ENCODE measurements at places on chromosomes 7 and 10. TPM values are rescaled to one million over a fixed set of nuclear protein-coding genes. Genes with fewer than 3 reads are reported as not detected.

DNA sequence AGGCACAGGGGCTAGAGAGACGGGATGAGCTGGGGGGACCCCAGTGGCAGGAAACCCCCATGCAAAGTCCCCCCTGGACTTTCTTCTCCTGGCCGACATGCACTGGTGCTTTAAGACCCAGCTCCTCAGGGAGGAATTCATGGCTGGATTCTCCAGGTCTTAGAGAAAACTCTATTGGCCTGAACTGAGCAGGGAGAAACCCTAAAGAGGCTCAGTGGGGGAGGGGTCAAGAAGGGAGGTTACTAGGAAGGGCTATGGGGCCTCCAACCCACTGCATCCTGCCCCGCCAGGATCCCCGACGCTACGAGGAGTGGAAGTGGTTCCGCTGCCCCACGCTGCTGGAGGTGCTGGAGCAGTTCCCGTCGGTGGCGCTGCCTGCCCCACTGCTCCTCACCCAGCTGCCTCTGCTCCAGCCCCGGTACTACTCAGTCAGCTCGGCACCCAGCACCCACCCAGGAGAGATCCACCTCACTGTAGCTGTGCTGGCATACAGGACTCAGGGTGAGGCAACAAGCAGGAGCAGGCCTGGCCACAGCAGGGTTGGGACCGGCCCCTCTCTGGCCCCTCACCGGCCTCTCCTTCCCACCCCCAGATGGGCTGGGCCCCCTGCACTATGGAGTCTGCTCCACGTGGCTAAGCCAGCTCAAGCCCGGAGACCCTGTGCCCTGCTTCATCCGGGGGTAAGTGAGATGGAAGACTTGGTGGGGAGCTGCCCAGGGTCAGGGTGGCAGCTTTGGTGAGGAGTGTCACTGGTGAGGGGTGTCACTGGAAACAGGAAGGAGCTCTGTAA lies 13.8 kb downstream of the ATG9B start:
- no peak for DNase-seq

DNA sequence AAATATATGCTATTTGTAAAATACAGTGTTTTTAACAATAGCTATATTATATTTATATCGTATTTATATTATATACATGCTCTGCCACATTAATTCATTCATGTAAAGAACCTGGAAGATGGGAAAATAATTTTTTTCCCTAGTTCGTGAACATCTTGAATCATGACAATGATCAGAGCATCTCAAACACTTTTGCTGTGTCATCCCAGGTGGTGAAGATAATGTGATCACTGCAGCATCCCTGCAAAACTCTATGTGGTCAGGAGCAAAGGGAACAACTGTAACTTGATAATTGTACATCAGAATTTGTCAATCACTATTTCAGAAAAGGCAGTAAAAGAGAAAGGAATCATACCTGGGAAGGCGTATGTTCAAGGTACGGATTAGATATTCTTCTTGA lies 39.3 kb downstream of the RAPGEF5 start:
- DNase-seq: no peak

GRCh38 chr10:7657552-7657951 lies 9.2 kb downstream of the ITIH5 start:
- DNase-seq: no peak

DNA sequence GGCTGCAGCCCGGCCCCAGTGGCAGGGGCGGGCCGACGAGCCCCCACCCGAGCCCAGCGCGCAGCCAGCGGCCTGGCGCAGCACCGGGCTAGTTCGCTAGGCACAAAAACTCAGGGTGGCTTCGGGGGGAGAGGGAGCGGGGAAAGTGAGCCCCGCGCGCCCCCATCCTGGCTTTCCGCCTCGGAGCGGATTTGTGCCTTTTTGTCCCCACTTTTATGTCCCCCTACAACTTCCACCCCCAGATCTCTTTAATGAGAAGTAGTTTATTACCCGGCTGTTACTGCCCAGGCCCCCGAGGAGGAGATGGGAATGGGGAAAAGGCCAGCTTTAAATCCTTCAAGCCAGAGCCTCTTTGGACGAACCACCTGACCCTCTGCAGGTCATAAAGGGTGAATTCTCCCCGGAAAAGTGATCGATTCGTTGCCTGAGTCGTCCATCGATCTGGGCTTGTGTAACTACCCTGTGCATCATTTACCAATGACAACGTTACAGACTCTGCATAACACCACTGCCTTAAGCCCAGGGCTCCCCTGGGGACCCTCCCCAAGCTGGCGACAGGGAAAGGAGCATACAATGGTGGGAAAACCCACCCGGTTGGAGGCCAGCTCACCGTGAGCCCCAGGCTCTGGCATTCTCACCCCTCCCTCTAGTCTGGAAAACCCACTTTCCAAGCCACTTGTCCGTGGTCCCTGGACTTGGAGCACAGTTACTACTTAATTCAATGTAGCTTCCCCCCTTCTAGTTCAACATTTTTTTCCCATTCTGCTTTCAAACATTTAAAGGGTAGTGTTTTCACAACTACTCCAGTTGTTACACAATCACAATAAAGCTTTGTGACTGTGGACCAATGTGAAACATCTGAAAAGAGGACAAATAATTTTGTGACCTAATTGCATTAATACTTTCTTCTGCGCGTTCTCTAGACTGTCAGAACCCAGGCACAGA lies 748 bp upstream of the SH3PXD2A start:
- no peak for DNase-seq

GRCh38 chr10:97123765-97124164 lies 62.0 kb downstream of the SLIT1 start:
- DNase-seq: no peak

- no peak for DNase-seq
Observed at GRCh38 chr7:55439627-55440026, 74.5 kb downstream of the LANCL2 start.

DNA sequence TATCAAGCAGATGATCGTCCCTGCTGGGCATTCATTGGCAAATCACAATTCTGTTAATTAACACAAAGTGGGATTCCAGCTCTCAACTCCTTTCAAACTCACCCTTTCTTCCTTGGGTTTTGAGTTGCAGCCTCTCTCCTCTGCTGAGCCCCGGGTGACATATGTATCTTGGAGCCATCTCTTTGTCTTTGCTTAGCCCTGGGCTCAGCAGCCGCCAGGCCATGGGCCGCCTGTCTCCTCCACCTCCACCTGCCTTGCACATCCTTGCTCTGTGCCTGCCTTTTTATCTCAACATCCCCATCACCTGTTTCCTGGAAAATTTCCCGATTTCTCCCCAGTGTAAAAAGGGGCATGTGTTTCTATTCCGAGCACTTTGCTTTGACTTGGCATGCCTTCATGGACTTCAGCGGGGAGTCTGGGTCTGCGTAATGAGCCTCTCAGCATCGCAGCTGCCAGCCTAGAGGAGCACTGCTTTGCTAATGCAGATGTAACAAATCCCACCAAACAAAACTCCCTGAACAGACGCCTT lies 141.3 kb upstream of the AGK start:
- no peak for DNase-seq

DNA sequence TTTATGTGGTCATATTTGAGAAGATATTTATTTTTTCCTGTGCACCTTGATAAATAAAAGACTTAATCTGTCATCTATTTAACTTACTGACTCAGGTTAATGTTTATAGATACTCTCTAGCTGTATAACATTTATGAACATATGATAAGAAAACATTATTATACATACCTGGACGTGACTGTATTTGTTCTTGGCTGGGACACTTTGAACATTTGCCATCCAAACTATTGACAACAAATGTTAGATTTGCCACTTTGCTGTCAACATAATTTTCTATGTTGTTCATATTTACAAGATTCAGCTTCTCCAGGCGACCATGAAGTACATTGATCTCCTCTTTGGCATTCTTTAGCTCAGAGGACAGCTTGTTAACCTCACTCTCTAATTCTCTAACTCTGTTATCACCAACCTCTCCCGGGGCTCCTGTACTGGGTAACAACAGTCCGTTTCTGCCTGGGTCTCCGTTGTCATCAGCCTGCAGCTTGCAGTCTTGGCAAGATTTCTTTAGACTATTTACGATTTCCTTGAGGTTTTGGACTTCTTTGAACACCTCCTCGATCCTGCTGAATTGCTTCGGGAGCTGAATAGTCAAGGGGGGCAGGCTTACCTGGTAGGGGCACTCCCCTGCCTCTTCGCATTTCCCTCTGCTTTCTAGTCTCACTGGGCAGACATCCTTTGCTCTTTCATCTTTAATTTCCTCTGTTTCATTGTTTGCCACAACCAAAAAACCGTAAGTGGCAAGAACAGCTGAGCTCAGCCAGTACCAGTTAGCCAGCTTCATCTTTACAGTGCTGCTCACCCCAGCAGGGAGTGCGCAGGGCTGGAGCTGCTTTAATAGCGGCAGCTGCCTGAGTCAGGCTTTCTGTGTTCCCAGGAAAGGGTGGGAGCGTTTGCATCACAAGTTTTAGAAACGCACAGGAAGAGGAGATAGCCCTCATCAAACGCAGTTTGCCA lies at the start of gene FGL2:
Gene FGL2, minus strand, starts transcription at position 807 of the 954 bp plus-strand sequence. Its CDS starts 26 bp downstream, at position 781.
- DNase-seq: no peak

GRCh38 chr10:133474027-133474426 lies 20.3 kb downstream of the SCART1 start:
- DNase-seq: peak; percentile 1

Gene IL6
- total RNA-seq: 6.7 TPM

Gene CHST3
- total RNA-seq: 4.3 TPM

Gene JAZF1
- total RNA-seq: 13.3 TPM

Measured in H4 (cell line).